NCI-H774 (cell line): ENCODE measurements at places on chromosomes 5 and 9.

GRCh38 chr5:157708866-157709265 is 22.4 kb upstream of the THG1L start:
- no peak for DNase-seq

GRCh38 chr9:22142671-22143070 is 133.6 kb upstream of the CDKN2B start:
- no peak for DNase-seq

GRCh38 chr5:154071799-154072413 is 33.1 kb downstream of the MFAP3 start:
- no peak for DNase-seq

GRCh38 chr9:26066237-26066636 is 388.0 kb upstream of the TUSC1 start:
- DNase-seq, result no peak

DNA sequence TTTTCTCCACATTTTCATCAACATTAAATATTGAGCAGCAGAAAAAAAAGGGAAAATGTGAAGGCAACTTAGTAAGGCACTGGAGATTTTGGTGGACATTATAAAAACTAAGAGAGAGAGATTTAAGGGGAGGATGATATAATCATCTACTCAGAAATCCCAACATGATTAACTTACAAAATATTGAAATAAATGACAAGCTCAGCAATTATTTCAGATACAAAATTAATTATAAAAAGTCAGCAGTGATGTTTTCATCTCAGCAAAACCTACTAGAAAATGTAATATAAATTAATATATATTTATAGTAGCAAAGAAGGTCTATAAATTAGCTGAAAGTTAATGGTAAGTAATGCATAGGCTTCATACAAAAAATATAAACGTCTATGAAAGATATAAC is 30.8 kb upstream of the PRDM9 start:
- no peak for DNase-seq

GRCh38 chr9:4499917-4500316 is 9.6 kb downstream of the SLC1A1 start:
- no peak for DNase-seq
